Activated CD4-positive, alpha-beta T cell treated with anti-CD3 and anti-CD28 coated beads for 48 hours (primary cell): ENCODE measurements at places on chromosomes 16 and 17.

DNA sequence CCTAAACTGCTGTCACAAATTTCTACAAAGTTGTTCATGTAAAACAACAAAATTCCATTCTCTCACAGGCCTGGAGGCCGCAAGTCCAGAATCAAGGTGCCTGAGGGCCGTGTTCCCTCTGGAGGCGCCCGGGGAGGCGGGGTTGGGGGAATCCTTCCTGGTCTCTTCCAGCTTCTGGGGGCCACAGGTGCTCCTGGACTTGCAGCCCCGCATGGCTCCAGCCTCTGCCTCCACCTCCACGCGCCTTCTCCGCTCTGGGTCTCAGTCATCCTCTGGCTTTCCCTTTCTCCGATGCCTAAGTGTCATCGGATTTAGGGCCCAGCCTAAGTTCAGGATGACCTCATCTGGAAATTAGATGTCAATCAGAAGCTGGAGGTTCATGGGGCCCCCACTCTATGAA lies 28.6 kb upstream of the BAHCC1 start:
- DNase-seq = no peak

GRCh38 chr16:70594569-70594968 lies 51.8 kb upstream of the IL34 start:
- no peak for DNase-seq

DNA sequence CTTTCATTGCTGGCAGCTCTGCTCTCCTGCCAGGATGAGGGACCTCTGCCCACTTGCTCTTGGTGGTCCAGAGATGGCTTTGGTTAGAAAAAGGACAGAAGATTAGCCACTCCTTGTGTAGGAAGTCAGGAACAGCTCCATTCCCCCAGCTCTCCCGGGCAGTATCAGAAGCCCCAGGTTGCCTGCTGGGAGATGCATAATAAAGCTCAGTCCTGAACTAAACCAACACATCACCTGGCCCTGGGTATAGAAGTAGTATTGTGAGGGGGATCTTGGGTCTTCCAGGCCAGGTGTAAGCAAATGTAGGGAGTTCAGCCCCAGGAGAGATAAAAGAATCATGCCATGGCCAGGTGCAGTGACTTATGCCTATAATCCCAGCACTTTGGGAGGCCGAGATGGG lies 52.4 kb downstream of the NEUROD2 start:
- DNase-seq = no peak

DNA sequence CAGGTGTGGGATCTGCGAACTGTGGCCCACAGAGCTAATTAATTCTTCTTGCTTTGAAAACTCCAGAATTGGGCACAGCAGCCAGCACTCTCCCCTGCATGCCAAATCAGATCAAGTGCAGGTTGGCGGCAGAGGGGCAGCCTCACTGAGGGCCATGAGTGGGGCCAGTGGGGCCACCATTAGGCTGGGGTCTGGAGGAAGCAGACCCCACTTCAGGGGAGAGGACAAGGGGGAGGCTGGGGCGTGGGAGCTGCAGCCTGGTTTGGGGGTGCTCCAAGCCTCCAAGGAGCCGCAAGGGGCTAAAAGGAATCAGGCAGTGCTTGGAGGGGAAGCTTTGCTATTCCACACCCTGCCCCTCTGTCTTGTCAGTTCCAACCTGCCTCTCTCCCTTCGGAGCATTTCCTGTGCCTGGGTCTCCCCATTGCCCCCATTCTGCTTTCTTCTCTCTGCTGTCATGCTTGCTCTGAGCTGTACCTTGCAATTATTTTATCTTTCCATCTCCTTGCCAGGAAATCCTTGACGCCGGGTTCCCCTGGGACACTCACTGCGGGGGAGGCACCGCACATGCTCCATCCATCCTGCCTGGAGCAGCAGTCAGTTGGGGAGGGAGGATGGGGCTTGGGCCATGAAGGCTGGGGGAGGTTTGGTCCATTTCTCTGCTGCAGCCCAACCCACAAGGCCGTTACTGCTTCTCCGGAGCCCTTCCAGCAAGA lies 3.3 kb upstream of the ABCC3 start:
- DNase-seq = no peak

- no peak for DNase-seq
These were observed 96.3 kb downstream of the GSG1L start for GRCh38 chr16:27967169-27967568.

GRCh38 chr17:36525888-36526287 lies 8.8 kb downstream of the MYO19 start:
- DNase-seq = no peak
